Fibroblast of lung (primary cell): ENCODE measurements at places on chromosomes 3 and 15. TPM values are rescaled to one million over a fixed set of nuclear protein-coding genes. Genes with fewer than 3 reads are reported as not detected.
A peak's percentile ranks its signal among the peaks of the same experiment; 100 is the strongest.

GRCh38 chr15:33190539-33190938 lies 4.0 kb downstream of the FMN1 start:
- H3K27me3 ChIP-seq: peaks cover 7% of the 10 kb centered on the region
- no peak for DNase-seq
- H3K4me1 ChIP-seq: no peaks in the 10 kb centered on the region
- no peak overlapping the region for H3K4me3 ChIP-seq

DNA sequence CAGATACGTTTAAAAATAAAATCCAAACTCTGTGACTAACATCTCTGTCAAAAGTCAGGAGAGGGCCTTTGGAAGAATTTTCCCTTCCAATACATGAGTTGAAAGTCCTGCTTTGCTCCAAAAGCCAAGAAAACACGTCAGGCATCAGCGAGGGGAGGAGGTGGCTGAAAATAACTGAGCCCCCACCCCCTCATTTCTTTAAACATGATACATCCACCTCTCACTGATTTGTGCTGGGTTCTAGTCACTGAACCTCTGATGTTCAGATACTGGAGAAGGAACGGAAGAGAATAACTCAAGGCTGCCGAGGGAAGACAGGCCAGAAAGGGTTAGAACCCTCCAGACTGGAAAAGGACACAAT lies 9.4 kb upstream of the SEMA5B start:
- no peaks in the 10 kb centered on the region for H3K4me1 ChIP-seq
- DNase-seq: no peak
- H3K36me3 ChIP-seq: no peaks in the 10 kb centered on the region
- peaks cover 27% of the 10 kb centered on the region for H3K27me3 ChIP-seq
- no peak overlapping the region for H3K27ac ChIP-seq

GRCh38 chr15:38299216-38299615 lies 46.6 kb downstream of the SPRED1 start:
- no peaks in the 10 kb centered on the region for H3K36me3 ChIP-seq
- H3K4me3 ChIP-seq: no peak overlapping the region

The TMEM108 gene
- total RNA-seq: under 0.01 and 0.17 TPM in 2 replicates

DNA sequence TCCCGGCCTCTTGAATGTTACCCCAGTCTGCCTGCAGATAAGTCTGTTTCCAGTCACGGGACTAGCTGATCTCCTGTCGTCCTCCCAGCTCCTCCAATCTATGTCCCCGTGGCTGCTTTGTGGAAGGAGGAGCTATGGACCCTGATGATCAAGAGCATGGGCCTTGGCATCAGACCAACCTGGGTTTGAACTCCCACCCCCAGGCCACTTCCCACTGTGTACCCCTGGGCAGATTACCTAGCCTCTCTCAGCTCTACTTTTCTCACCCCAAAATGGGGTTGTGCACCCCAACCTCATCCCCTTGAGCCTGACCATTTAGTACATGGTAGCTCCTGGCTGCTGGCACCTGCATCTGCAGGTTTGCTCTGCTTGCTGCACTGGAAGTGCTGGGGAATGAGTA lies 55.8 kb downstream of the GASK1A start:
- H3K27me3 ChIP-seq: peaks cover 5% of the 10 kb centered on the region
- no peak overlapping the region for H3K27ac ChIP-seq
- H3K36me3 ChIP-seq: no peaks in the 10 kb centered on the region
- no peak for DNase-seq
- no peaks in the 10 kb centered on the region for H3K4me1 ChIP-seq

GRCh38 chr15:57797110-57797509 lies 90.6 kb downstream of the POLR2M start:
- DNase-seq: no peak
- no peaks in the 10 kb centered on the region for H3K4me1 ChIP-seq
- H3K27ac ChIP-seq: no peak overlapping the region

The GCHFR gene
- total RNA-seq: 1.8 and 2.5 TPM in 2 replicates

The DET1 gene
- total RNA-seq: 5.9 and 6.4 TPM in 2 replicates

- H3K27ac ChIP-seq: no peak overlapping the region
- no peaks in the 10 kb centered on the region for H3K4me1 ChIP-seq
- no peaks in the 10 kb centered on the region for H3K27me3 ChIP-seq
- peak; percentile 44 for DNase-seq
- no peak overlapping the region for H3K4me3 ChIP-seq
- peaks cover 4% of the 10 kb centered on the region for H3K36me3 ChIP-seq
Measured at GRCh38 chr3:57646723-57647122, 46.2 kb downstream of the DENND6A start.

GRCh38 chr3:58325525-58325992 lies 7.1 kb upstream of the PXK start:
- H3K27me3 ChIP-seq: no peaks in the 10 kb centered on the region
- no peaks in the 10 kb centered on the region for H3K36me3 ChIP-seq
- peaks cover 5% of the 10 kb centered on the region for H3K4me1 ChIP-seq
- no peak overlapping the region for H3K4me3 ChIP-seq

GRCh38 chr15:42274702-42274989 lies 1.4 kb upstream of the TMEM87A start:
- no peak for DNase-seq
- peak overlapping the region; percentile 98 for H3K27ac ChIP-seq
- H3K27me3 ChIP-seq: no peaks in the 10 kb centered on the region
- no peaks in the 10 kb centered on the region for H3K4me1 ChIP-seq

- no peak overlapping the region for H3K27ac ChIP-seq
- peak; percentile 12 for DNase-seq
- H3K4me3 ChIP-seq: no peak overlapping the region
- no peaks in the 10 kb centered on the region for H3K4me1 ChIP-seq
Measured at GRCh38 chr3:115885621-115886020, 262.3 kb downstream of the GAP43 start.

GRCh38 chr3:140924097-140924873 lies 17.4 kb upstream of the SLC25A36 start:
- no peak overlapping the region for H3K27ac ChIP-seq
- no peak for DNase-seq
- no peaks in the 10 kb centered on the region for H3K4me1 ChIP-seq

GRCh38 chr3:144033240-144033589 lies 61.6 kb downstream of the DIPK2A start:
- H3K4me3 ChIP-seq: no peak overlapping the region
- no peaks in the 10 kb centered on the region for H3K36me3 ChIP-seq
- H3K27me3 ChIP-seq: no peaks in the 10 kb centered on the region

DNA sequence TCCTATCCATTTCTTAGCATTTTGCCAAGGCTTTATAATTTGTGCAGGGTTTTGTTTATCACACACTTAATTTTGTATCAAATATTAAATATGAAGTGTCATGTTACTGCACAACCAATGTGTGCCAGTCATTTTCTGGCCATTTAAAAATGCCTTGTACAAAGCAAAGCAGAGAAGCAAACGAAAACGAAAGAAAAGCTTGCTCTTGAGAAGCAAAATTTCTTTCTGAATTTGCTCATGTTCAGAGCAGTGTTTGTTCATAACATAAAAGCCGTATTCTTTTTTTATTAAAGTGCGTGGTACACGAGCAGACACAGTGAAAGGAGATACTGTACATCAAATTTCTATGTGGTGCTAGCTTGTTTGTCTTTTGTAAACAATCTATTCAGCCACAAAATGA lies 792.6 kb downstream of the NAALADL2 start:
- DNase-seq: no peak
- H3K4me1 ChIP-seq: no peaks in the 10 kb centered on the region
- no peaks in the 10 kb centered on the region for H3K36me3 ChIP-seq
- H3K4me3 ChIP-seq: peak overlapping the region; percentile 3
- H3K27ac ChIP-seq: no peak overlapping the region

- H3K27ac ChIP-seq: no peak overlapping the region
- no peaks in the 10 kb centered on the region for H3K27me3 ChIP-seq
- H3K4me3 ChIP-seq: no peak overlapping the region
- no peak for DNase-seq
- no peaks in the 10 kb centered on the region for H3K36me3 ChIP-seq
- H3K4me1 ChIP-seq: peaks cover 15% of the 10 kb centered on the region
Measured at GRCh38 chr15:73900095-73900712, 26.1 kb upstream of the LOXL1 start.

DNA sequence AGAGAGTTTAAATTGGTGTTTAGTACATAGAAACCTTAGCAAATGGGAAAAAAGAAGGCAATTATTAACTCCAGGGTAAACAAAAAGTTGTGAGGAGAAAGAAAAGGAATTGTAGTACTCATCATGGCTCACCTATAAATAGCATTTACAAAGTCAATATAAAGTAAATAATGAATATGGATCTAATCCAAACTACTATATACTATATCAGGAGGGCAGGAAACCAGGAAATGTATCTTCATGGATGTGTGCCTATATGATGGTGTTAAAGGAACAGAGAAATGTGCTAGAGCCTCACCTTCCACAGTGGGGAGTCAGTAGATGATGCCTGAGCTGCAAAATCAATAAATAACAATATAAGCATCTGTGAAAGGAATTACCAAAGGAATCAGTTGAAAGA lies 208.9 kb downstream of the FAM43A start:
- H3K4me3 ChIP-seq: no peak overlapping the region
- H3K36me3 ChIP-seq: no peaks in the 10 kb centered on the region
- H3K27me3 ChIP-seq: no peaks in the 10 kb centered on the region
- no peaks in the 10 kb centered on the region for H3K4me1 ChIP-seq
- no peak overlapping the region for H3K27ac ChIP-seq

- H3K4me1 ChIP-seq: peaks cover 33% of the 10 kb centered on the region
- peak; percentile 30 for DNase-seq
- H3K27ac ChIP-seq: no peak overlapping the region
- no peak overlapping the region for H3K4me3 ChIP-seq
Measured at GRCh38 chr3:125140818-125141595, 71.5 kb downstream of the SLC12A8 start.

- no peaks in the 10 kb centered on the region for H3K27me3 ChIP-seq
- no peak overlapping the region for H3K4me3 ChIP-seq
- H3K27ac ChIP-seq: no peak overlapping the region
- no peaks in the 10 kb centered on the region for H3K36me3 ChIP-seq
Measured at GRCh38 chr3:71210257-71211007, 373.1 kb downstream of the FOXP1 start.

DNA sequence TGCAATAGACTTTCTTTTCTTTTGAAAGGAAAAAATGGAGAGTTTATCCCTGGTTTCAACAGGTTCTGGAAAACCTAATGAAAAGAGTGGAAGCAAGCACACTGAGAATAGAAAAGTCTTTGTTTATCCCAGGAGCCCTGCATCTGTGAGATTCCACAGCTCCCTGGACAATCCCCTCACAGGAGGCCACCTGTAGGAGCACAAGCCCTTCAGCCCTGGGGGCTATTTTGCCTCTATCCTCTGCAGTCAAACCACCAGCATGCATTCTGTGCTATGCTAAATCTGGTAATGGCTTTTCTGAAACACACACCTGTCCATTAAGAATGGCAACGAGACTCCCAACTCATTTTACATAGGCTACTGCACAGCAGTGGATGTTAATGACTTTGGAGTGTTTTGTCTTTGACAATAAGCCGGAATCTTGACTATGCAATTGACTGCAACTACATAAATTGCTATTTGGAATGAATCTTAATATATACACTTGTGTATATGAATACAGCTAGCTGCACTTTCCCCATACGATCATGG lies 369.4 kb downstream of the NR2F2 start:
- H3K27me3 ChIP-seq: no peaks in the 10 kb centered on the region
- no peak overlapping the region for H3K27ac ChIP-seq
- no peaks in the 10 kb centered on the region for H3K4me1 ChIP-seq
- H3K36me3 ChIP-seq: no peaks in the 10 kb centered on the region
- no peak for DNase-seq

The POTEB gene
- not detected in 2 replicates for total RNA-seq

DNA sequence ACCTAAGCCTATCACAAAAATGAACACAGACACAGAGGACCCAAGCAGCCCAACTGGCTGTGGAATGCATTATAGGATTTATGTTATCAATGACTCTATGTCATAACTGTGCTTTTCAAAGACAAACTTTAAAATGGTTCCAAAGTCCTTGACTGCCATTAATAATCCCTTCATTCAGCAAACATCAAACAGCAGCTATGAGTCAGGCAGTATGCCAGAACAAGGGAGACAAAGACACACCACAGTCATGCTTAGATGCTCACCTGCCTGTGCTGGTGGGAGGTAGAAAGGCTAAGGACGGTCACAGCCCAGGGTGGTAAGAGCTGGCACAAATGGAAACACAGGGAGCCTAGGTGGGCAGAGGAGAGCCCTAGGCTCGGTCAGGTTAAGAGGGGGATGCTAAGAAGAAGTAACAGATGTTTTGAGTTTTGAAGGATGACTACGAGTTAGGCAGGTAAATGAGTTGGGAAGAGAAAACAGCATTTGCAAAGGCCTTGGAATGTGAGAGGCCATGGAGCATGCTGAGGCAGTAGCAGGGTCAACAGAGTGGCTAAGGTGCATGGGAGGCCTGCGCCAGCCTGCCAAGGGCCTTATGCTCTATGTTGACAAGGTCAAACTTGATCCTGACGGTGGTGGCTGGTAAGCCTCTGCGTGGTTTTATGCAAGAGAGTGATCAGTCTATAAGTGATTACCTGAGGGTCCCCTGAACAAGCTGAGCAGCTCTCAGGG lies 23.0 kb downstream of the NMNAT3 start:
- H3K4me3 ChIP-seq: no peak overlapping the region
- H3K27me3 ChIP-seq: no peaks in the 10 kb centered on the region
- H3K27ac ChIP-seq: no peak overlapping the region
- H3K36me3 ChIP-seq: no peaks in the 10 kb centered on the region
- H3K4me1 ChIP-seq: no peaks in the 10 kb centered on the region
- DNase-seq: no peak

The ARPP21 gene
- total RNA-seq: not detected in 2 replicates

- no peaks in the 10 kb centered on the region for H3K36me3 ChIP-seq
- DNase-seq: no peak
- H3K4me3 ChIP-seq: no peak overlapping the region
- H3K27ac ChIP-seq: no peak overlapping the region
- peaks cover 4% of the 10 kb centered on the region for H3K4me1 ChIP-seq
Measured at GRCh38 chr15:49619226-49619625, 1.4 kb downstream of the FAM227B start.

DNA sequence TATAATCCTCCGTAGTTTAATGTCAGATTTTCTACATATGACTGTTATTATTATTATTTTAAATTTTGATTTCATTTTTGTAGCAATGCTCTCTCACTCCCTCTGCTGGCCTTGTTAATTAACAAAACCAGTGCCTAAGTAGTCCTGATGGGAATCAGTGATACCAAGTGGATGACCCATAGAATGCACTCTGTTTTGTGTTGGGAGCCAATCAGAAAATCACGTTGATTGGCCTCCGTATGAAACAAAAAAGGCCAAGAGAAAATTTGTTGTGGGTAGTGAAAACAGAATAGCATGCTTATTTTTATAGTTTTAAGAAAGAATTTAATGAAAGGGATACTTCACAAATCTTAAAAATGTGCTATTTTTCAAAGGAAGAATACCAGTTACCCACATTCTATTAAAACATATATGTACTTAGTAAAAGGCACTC lies 34.4 kb upstream of the MEIS2 start:
- H3K4me1 ChIP-seq: no peaks in the 10 kb centered on the region
- DNase-seq: peak; percentile 41
- H3K4me3 ChIP-seq: no peak overlapping the region
- no peaks in the 10 kb centered on the region for H3K27me3 ChIP-seq
- H3K27ac ChIP-seq: no peak overlapping the region

The WNT5A gene
- 52.6 and 117 TPM in 2 replicates for total RNA-seq

The KLHL6 gene
- not detected in 2 replicates for total RNA-seq

The BCHE gene
- total RNA-seq: 29.0 and 34.7 TPM in 2 replicates

GRCh38 chr15:39852250-39852649 lies 67.8 kb downstream of the GPR176 start:
- H3K4me1 ChIP-seq: peaks cover 19% of the 10 kb centered on the region
- H3K27ac ChIP-seq: peak overlapping the region; percentile 36
- no peaks in the 10 kb centered on the region for H3K36me3 ChIP-seq
- no peak overlapping the region for H3K4me3 ChIP-seq
- peak; percentile 59 for DNase-seq

The TNFAIP8L3 gene
- 10.7 and 12.3 TPM in 2 replicates for total RNA-seq
